ENCODE measurements at places on chromosomes 16 and 17. TPM values are rescaled to one million over a fixed set of nuclear protein-coding genes. Genes with fewer than 3 reads are reported as not detected.
A peak's percentile ranks its signal among the peaks of the same experiment; 100 is the strongest.

DNA sequence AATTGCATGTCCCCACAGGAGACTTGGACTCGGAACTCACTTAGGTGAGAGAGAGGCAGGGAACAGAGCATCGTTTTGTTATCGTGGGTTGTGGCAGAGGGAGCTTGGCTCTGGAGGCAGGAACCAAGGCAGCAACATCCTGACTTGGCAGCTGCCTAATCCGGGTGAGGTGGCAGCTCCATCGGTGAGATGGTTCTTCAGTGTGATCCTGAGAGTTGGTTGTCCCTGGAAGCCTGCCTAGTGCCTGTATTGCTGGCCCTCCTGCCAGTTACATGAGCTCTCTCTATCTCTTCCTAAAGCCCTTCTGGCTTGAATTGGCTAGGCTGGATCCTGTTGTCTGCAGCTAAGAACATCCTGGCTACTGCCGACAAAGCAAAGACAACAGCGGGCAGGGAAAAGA lies 19.9 kb upstream of the SEC14L1 start:
- peak; percentile 50 for DNase-seq

- no peak for DNase-seq
These were observed 15.9 kb downstream of the ANKRD40 start for GRCh38 chr17:50691550-50692447.

GRCh38 chr16:46612121-46612520 lies 9.1 kb downstream of the SHCBP1 start:
- DNase-seq: no peak

GRCh38 chr16:54892981-54893380 lies 37.7 kb upstream of the IRX5 start:
- DNase-seq: no peak

DNA sequence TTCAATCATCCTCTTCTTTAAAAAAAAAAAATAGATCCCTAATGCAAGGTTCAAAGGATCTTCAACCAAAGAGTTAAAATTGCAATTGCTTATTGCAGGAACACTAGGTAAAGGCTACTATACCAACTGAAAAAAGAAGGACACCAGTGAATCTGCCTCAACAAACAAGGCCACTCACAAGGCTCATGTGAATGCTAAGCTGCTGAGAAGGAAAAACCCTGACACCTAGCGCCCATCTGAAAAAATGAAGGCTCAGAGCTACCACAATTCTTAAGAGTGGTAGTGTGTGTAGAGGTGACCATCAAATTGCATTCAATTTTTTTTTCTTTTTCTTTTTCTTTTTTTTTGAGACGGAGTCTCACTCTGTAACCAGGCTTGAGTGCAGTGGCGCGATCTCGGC lies 201.6 kb upstream of the C17orf78 start:
- DNase-seq: no peak

- DNase-seq: peak; percentile 97
These were observed 3.8 kb upstream of the NPB start for GRCh38 chr17:81898029-81898866.

- DNase-seq: no peak
These were observed 330.7 kb downstream of the KIF2B start for GRCh38 chr17:54153423-54153822.

GRCh38 chr17:56822725-56823124 lies 11.0 kb downstream of the C17orf67 start:
- no peak for DNase-seq

DNA sequence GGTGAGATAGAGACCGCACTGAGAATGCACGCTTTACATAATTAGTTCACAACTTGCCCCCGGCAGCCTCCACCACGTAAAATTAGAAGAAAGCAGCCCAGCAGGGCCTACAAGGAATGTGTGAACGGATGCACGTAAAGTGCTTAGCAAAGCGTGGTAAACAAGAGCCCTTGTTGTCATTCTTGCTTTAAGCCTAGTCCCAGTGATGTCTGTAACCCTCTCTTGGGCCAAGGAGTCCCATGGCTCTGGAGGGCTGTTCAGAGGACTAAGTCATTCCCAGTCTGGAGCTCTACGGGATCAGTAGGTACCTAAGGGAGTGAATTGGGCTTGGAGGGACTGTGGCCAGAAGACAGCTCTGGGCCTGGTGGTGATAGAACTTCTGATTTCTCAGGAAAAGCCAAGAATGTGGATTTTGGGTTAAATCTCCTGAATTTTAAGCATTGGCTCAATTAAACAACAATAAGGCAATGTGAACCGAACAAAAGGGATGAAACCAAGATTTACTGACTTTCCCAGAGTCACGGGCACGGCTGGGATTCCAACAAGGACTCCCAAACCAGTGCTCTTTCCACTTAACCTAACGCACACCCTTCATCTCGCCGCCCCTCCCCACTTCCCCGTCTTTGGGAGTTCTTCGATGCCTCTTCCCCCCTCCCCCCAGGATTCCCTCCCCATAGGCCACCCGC lies 775 bp upstream of the CHP2 start:
- no peak for DNase-seq

GRCh38 chr17:6506679-6507231 lies 49.6 kb downstream of the PITPNM3 start:
- peak; percentile 81 for DNase-seq

DNA sequence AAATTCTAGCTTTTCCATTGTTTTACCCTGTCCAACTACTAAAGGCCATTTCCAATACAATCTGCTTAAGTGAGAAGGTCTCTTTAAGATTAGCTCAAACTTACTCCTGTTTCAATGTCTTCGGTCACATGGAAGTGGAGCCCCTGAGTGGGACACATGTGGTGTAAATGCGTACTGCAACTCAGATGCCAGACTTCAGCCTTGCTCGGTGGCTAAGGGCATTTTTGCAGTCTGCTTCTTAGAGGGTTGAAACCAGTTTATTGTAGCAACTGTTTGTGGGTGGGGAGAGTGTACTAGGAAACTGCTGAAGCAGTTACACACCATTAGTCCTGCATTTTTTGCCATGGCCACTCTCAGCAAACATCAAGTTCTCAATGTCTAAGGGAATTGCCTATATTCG lies 140.6 kb downstream of the PARN start:
- DNase-seq: peak; percentile 24

DNA sequence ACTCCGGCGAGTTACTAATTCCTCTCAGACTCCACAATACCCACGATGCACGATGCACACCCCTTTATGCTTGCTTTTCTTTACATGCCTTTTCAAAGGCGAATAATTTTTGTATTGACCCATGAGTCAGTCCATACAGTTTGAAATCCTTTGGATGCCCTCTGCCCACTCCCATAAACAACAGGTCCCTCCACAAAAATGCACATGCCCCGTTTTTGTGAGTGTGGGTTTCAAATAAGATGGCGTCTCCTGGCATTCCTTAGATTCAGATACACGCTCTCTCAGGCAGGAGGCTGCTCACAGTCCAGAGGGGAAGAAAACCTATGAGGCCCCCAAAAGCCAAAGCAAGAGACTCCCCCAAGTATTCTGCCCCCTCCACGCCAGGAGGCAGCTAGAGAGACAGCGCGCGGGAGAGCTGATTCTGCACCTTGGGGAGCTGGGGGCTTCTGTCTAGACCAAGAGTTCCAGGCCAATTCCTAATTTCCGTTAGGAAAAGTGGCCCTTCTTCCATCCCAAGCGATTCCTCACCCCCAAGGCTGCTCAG lies 19.6 kb upstream of the HOXB9 start:
- no peak for DNase-seq

- no peak for DNase-seq
These were observed 19.3 kb downstream of the TMEM11 start for GRCh38 chr17:21194703-21195102.

GRCh38 chr17:54028986-54029580 lies 206.4 kb downstream of the KIF2B start:
- no peak for DNase-seq

DNA sequence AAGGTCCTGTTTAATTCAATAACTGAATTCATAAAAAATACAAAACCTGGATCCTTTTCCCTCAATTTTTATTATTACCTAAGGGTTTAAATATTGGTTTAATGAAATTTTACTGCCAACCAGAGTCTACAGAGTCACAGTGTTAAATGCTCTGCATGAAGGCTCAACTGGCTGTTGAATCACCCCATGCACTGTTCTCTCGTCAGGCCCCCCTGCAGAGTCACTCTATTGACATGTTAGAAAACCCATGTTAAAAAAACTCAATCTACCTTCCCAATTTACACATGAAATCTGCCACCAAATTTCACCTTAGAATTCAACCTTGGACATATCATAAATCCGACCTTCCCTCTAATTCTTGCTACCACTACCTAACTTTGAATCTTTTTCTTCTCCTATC lies 43.3 kb upstream of the ULK2 start:
- no peak for DNase-seq

DNA sequence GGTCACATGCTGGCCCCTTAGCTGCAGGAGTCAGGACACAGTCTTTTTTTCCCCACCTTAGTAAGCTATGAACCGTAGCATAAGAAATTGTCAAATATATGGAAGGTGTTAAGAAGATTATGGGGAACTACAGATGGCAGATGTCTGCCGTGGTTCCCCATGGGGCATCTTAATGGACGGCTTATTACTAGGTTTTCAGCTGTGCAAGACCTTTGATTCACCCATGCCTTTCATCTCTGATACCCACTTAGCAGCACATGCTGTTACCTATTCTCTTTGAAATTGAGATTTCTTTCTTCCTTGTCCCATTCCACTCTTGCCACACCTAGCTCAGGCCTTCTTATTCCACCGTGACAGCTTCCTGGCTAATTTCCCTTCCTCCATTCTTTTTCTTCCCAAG lies 70.7 kb downstream of the RPTOR start:
- DNase-seq: no peak

- no peak for DNase-seq
These were observed 16.0 kb downstream of the TRIM25 start for GRCh38 chr17:56897646-56898424.

DNA sequence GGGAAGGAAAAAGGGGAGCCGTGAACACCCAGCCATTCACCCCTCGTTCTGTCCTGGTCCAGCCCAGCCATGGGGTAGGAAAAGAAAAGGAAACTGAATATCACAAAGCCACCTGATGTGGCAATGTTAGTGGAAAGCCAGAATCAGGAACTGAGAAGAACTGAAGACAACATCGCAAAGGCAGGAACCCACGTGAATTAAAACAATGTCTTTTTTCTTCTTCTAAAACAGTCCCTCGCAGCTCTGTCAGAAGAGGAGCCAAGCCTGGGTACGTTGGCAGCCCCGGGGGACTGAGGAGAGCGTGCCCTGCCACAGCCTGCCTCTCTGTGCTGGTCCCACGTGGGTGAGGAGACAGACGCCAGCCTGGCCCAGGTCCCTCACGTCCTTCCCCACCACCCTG lies 55.0 kb downstream of the ZNF423 start:
- no peak for DNase-seq

DNA sequence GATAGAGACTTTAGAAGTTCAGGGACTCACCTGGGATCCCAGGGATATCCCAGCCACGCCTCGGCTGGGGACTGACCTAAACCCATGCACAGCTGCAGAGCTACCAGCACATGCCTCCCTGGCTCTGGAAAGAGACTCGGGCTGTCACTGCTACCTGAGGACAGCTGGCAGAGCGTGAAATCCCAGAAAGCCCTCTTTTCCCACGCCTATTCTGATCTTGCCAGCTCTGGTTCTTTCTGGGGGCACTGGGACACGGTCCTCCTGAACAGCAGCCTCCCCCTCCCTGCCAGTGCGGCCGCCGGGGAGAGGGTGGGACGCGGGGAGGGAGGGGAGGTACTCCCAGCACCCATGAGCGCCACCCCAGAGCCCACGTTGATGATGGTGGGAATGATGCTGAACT lies 10.8 kb downstream of the P2RX5 start:
- no peak for DNase-seq

EXOC3L1 gene
- total RNA-seq: not detected

CCL17 gene
- not detected for total RNA-seq

WNT9B gene
- total RNA-seq: not detected

LCAT gene
- total RNA-seq: 5.5 TPM

SLC5A11 gene
- not detected for total RNA-seq

AATF gene
- total RNA-seq: 52.2 TPM

SKAP1 gene
- 6.8 TPM for total RNA-seq

SMTNL2 gene
- total RNA-seq: not detected

HOXB6 gene
- 4.8 TPM for total RNA-seq

CDH11 gene
- total RNA-seq: 107 TPM

KRT12 gene
- total RNA-seq: not detected

PRKAR1A gene
- total RNA-seq: 433 TPM

PAQR4 gene
- 44.0 TPM for total RNA-seq

GAS2L2 gene
- total RNA-seq: not detected
